ENCODE measurements at places on chromosomes 3 and 15.

DNA sequence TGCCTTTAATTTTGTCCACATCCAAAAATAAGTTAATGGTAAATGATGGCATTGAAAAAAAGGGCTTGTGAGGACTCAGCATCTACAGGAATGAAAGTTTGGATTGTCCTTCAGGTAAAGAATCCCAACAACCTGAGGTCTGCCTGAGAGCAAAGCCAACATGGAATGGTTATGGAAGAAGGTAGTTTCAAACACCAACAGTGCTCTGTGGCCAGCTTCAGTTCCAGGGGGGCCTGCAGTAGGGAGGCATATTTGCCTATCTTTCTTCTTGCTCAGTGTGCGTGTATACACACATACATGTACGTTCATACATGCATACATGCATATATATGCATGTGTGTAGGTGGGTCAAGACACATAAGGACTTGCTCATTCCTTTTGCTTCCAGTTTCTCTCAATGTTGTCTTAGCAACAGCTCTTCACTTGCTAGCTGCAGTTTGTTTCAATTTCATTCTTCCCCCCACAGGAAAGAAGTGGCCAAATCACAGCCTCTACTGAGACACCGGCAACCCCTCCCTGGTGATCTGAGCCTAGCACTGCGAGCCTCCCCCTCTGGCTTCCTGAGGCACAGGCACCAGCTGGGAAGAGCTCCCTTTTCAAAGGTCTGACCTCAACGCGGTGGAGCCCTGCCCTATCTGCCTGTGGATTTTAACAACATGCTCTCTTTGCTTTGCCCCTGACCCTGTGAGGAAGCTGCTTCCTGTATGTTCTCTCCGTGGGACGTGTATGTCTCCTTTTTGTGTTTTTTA lies 146.2 kb downstream of the KLF13 start:
- peak; percentile 14 for DNase-seq

DNA sequence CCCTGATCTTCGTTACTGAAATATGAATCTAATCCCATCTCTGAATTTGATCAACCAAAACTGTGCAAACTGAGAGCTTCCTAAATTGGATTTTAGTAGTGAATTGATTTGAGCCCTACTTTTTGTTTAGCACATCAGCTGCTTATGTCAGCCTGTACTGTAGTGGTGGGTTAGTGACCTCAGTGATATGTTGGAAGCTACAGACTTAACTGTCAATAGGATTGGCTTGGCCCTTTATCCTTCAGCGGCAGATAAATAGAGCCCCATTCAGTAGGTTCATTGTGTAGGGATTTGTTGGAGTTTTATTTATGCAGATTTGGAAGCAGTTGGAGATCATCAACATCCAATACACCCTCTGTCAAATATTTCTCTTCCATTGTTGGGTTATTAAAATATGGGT lies 409.7 kb downstream of the SOX2 start:
- DNase-seq, result no peak

- DNase-seq, result no peak
These were observed 5.6 kb upstream of the MAGEF1 start for GRCh38 chr3:184717399-184717983.

DNA sequence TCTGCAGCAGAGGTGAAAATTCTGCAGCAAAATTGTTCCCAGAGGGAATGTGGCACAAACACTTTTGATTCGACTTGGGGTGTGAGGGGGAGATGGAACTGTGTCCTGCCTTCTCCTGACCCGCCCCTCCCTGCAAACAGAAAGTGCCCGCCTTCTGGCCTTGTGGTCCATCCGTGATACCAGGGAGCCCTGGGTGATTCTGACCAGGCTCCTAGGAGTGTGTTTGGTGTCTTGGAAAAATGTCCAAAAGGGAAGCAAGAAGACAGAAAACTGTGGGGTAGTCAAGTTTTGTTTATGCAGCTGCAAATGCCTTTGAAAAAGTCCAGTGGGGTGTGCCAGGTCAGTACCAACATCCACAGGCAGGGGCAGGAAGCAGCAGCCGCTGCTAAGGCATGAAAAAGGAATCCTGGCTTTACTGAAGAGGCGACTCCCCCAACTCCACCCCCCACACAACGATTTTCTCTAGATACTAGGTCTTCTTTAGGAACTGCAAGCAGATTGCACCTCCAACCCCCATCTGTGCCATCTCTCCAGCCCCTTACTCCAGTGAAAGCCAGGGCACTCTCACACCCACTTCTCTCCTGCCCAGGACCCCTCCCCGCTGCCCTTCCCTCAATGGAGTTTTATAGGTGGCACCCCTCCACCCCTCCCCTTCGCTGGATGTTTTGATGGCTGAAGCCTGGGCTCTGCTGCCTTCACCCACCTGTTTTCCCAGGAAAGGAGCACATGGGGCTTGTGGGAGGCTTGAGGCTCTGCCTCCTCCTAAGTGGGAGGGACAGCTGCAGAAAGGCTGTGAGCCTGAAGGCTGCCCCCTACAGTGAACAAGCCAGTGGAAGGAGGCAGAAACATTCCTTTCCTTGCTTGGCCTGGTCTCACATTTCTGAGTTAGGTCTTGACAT lies 82.4 kb upstream of the HERC1 start:
- no peak for DNase-seq

DNA sequence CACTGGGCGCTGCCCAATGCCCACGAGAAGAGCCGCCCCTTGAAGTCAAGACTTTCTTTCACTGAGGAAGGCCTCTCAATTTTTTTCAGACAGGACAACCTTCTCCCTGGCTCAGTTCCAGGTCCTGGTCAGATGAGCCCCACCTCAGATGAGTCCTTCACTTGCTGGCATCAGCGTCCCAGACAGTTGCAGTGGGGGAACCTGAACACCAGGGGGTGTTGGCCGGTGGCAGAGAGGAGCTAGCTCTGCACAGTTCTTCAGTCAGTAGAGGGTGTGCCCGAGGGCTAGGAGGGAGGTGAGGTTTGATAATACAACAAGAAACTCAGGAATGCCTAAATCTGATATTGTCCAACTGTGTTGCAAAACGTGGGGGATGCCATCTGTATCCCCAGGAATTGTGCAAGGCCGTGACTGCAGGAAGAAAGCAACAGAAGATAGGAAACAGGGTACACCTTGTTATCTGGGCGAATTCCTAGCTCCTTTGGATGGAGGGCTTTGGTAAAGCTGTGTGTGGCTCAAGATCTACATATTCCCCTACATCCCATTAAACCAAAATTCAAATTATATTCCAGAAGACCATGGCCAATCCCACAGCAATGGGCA lies 34.3 kb downstream of the CCR3 start:
- peak; percentile 61 for DNase-seq

GRCh38 chr15:78174401-78174800 lies 25.2 kb downstream of the IDH3A start:
- no peak for DNase-seq

GRCh38 chr3:72082186-72082715 lies 297.3 kb upstream of the PROK2 start:
- DNase-seq, result no peak

DNA sequence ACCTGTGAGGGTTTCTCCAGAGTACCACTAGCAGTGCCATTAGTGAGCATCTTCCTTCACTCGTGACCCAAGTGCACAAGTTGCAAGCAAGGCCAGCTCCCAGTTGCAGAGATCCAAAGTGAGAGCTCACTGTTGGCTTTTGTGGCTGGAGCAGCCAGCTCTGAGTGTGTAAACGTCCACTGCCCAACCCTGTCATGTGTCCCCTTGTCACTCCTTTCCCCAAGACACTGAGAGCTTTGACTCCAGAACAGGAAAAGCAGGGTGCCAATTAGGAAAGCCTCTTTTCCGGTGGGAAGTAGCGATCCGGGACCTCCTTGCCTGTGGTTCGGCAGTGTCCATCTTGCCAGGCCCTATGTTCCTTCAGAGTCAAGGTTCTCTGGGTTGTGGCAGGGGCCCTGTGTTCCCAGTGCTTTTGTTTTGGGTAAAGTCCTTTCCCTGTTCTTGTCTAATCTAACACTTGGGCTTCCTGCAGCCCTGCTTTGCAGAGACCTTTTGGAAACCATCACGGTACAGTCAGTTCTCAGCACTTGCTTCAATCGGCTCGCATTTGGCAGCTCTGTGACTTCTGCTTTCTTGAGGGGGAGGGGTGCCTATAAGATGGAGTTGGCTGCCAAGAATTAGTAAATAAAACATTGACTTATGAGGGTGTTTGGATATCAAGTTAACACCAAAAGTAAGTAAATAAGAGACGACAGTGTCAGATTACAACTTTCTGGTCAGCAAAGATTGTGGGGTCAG lies 90.5 kb downstream of the DNASE1L3 start:
- no peak for DNase-seq

DNA sequence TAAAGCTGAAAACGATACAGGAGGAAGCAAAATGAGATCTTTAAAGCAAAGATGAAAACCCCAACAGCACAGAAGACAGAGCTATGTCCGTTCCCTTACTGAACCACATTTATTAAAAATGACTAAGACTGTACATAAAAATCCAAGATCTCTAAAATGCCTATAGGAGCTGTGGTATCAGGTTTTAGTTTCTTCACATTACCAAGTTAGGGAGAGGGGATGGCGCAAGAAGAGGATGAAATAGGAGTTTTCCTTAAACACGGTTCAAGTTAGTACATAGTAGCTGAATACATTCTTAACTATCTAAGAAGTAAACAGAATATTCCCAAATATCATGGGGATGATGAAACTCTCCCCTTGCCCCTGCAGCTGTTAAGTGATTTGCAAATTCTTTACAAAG lies 6.3 kb downstream of the EOMES start:
- DNase-seq, result no peak

GRCh38 chr3:55147856-55148720 lies 220.2 kb upstream of the LRTM1 start:
- no peak for DNase-seq

GRCh38 chr3:183378545-183378944 lies 49.9 kb downstream of the MCF2L2 start:
- DNase-seq, result no peak

DNA sequence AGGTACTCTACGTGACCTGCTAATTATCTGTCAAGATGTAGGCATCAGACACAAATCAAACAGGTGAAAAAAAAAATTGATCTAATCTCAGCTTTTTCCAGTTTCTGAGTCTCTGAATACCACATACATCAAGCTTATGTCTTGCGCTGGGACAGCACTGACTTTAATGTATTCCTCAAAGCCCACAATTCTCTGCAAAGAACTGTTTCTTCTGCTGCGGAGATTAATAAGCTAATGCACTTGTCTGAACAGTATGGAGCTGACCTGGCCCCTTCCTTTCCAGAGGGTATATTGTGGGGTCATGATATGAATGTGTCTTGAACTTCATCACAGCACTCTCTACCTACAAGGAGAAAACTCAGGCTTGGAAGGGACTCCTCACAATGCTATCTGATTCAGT lies 87.8 kb downstream of the FOXB1 start:
- no peak for DNase-seq

DNA sequence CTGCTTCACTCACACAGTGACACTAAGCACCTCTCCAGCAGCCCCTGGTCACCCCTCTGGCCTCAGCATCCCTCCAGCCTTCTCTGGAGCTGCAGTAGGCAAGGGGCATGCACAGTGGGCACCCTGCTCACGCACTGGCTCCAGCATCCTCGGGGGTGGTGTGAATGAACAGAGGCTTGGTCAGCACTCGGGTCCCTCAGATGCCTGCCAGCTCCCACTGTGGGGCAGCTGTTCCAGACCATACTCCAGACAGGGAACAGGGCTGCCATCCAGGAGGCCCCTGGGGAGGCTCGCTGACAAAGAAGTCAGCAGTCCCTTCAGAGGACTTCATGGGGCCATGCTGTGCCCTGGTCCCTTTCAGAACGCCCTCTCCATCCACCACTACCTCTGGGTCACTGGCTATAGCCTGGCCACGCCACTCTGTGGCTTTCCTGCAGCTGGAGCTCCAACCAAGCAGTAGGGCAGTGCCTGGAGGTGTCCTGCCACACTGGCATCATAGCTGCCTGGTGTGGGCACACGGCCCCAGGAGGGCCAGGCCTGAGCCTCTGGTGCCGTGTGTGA lies 26.3 kb downstream of the ALS2CL start:
- no peak for DNase-seq
